ENCODE measurements at places on chromosomes 7 and 10.

- no peak for DNase-seq
These were observed 47.7 kb downstream of the PIK3AP1 start for GRCh38 chr10:96672481-96673175.

- no peak for DNase-seq
These were observed 5.4 kb upstream of the SPACDR start for GRCh38 chr7:100469227-100470044.

- DNase-seq = no peak
These were observed 610.1 kb upstream of the ANKRD30A start for GRCh38 chr10:36515319-36515718.

- no peak for DNase-seq
These were observed 120.0 kb upstream of the PLPP4 start for GRCh38 chr10:120336911-120337540.

DNA sequence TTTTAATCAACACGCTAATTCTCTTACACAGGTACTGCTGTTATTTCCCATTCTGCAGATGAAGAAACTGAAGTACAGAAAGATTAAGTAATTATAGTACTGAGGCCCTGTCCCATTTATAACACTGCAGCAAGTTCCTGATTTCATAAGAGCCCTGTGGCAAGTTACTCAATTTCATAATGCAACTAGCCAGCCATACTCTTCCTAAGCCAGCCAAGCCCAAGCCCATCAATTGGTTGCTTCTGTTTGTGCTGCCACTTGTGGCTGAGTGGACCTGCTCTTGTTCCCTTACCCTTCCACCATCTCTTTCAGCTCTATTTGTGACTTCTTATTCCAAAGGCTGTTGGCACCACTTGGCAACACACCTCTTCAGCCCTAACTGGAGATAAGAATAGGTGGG is 19.7 kb upstream of the PRPF18 start:
- DNase-seq = no peak

- no peak for DNase-seq
These were observed 468.0 kb upstream of the FZD8 start for GRCh38 chr10:36110097-36110496.

DNA sequence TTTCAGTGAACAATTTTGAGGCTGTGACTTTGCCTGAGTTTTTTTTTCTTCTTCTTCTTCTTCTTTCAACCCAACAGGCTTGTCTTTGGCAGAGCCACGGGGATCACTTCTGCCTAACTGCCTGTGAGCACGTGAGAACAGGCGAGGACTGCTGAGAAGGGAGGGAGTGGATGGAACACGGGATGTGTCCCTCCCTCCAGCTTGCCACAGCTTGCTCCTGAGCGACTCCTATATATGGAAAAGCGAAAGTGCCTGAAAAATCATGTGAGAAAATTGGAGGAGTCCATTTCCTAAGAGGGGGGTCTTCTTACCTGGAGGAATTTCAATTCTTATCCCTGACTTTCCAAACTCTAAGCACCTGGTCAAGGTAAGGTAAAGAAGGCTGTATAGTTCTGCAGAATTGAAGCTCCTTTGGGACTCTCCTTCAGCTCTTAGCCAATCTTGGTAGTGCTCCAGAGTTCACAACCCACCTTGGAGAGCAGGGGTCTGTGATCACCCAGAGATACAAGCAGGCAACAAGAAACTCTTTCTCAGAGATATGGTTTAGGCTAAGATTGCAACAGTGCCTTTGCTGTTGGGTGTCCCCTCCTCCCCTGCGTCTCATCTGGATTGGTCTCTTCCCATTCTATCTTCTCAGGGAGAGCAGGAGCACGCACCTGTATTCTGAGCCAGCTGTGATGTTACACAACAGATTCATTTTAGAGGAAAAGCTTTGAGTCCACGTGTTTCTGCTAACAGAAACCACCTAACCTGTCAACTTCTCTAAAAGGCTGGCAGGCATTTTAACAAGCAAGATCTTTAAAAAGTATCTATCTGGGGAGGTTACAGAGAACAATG is at the start of gene MAT1A:
TSS of gene MAT1A (minus strand) at position 208 of the 837 bp plus-strand sequence. CDS start 235 bp downstream, outside the sequence.
- no peak for DNase-seq
